ENCODE measurements at places on chromosomes 3 and 15. TPM values are rescaled to one million over a fixed set of nuclear protein-coding genes. Genes with fewer than 3 reads are reported as not detected.

The GREM1 gene
- not detected for total RNA-seq

The FAM107A gene
- not detected for total RNA-seq

The CEP19 gene
- total RNA-seq: 6.2 TPM

The TF gene
- total RNA-seq: not detected

The LRRC34 gene
- total RNA-seq: 0.43 TPM

The BDH1 gene
- 4.9 TPM for total RNA-seq

The ITPKA gene
- 4.1 TPM for total RNA-seq

The GABRA5 gene
- total RNA-seq: 0.25 TPM

The CHL1 gene
- total RNA-seq: 14.3 TPM

The GCHFR gene
- 43.2 TPM for total RNA-seq

The LRTM1 gene
- not detected for total RNA-seq

The UBL7 gene
- total RNA-seq: 78.0 TPM

The SEMA5B gene
- not detected for total RNA-seq

The TRAIP gene
- 5.7 TPM for total RNA-seq

The LPP gene
- 13.5 TPM for total RNA-seq
